ENCODE measurements at places on chromosomes 6 and 20.
A peak's percentile ranks its signal among the peaks of the same experiment; 100 is the strongest.

GRCh38 chr6:42162384-42162783 lies 10.8 kb upstream of the GUCA1A start:
- DNase-seq: no peak

GRCh38 chr6:139416146-139416545 lies 41.7 kb upstream of the CITED2 start:
- no peak for DNase-seq

DNA sequence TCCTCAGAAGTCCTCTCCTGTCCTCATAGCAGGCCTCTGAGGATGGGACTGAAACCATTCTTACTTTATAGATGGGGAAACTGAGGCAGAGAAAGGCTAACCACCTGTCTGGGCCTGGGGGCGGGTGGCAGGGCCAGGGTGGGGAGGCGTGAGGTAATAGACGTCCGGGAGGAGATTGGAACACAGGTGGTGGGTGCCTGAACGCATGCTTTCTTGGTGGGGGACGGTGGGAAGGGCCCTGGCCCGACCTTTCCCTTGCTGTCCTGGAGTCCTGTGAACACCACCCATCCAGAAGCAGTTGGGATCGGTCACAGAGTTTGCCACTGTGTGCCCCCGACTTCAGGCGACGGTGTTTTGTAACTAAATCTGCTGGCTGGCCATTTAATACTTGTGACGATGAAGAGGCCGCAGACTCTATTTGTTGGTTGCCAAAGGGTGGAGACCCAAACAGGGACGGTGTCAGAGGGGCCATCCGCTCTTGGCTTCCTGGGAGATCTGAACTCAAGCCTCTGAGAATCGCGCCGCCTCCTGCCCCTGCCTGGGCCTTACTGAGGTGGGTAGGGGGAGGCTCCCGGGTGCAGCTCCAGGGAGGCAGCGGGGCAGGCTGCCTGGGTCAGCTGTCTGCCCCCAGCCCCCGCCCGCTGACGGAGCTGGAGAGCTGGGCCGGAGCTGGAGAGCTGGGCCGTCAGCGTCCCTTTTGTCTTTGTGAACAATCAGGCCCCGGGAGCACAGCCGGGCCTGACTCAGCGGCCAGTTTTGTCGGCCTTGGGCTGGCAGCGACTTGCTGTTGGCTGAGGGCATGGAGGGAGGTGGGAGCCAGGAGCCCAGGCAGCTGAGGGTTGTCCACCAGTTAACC lies 4.1 kb downstream of the RBM38 start:
- no peak for DNase-seq

DNA sequence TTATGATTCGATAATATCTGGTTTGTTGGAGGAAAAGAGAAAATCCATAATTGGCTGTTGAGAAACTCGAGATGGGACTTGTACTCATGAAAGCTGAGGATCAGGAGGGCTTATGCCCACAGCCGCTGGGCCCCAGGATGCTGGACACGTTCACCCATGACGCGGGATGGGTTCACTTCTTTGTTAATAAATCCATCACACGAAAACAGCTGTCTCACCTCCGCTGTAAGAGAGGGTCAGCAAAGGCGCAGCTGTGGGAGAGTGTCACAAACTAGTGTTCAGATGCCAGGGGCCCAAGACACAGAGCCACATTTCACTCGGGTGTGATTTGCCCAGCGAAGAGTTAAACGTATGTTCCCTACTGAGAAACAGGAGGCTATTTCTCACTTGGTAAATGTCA lies 315.1 kb downstream of the THBS2 start:
- no peak for DNase-seq

GRCh38 chr6:166419717-166420116 lies 37.0 kb upstream of the MPC1 start:
- DNase-seq: no peak

DNA sequence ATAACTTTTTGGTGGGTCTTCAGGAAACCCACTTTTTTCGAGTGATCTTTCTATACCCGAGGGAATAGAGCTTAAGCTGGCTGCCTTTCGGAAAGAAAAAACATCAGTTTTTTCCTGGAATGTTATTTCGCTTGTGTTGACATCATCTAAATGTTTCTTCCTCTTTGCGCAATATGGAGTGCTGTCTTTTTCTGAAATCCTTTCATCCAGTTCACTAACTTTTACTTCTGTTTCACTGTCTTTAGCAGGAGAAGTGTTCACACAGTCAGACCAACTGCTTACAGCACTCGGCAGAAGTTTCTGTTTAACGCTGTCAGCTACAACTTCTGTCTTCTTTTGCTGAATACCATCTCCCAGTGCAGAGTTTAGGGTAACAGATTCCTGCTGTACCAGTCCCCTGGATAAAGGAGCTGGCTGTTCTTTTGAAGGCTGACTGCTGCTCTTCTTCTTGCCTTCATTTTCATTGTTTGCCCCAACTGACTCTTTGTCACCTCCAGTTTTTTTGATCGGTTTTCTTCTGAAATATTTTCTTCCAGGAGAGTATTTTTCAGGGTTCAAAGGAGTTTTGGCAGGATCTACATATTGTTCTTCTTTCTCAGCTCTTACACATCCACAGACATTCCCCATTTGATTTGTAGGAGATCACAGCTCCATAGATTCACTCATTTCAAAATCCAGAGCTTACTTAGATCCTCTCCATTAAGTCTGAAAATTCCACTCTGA lies 50.0 kb upstream of the DST start:
- peak; percentile 47 for DNase-seq

GRCh38 chr6:90413867-90414266 lies 117.2 kb upstream of the BACH2 start:
- DNase-seq: peak; percentile 14

GRCh38 chr6:160692369-160692959 lies 9.6 kb upstream of the PLG start:
- no peak for DNase-seq

DNA sequence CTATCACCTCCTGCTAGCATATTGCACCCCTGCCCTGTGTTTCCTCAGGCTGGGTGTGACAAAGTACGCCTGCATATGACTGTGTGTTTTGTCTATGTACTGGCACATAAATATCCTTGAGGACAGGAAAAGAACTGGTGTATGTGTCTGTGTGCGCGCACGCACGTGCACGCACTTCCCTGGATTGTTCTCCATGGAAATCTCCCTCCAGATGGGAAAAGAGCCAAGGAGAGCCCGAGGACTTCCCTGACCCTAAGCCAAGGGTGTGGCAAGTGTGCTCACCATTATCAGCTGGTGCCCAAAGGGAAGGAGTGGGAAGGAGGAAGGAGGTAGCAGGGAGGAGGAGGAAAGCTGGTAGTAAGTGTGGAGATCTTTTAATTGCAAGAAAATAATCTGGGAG lies 117.6 kb downstream of the HIVEP2 start:
- no peak for DNase-seq

DNA sequence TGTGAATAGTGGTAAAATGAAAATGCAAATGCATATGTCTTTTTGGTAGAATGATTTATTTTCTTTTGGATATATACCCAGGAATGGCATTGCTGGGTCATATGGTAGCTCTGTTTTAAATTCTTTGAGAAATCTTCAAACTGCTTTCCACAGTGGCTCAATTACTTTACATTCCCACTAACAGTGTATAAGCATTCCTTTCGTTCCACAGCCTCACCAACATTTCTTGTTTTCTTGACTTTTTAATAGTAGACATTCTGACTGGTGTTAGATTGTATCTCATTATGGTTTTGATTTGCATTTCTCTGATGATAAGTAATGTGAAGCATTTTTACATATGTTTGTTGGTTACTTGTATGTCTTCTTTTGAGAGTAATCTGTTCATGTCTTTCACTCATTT lies 144.0 kb downstream of the SIM1 start:
- no peak for DNase-seq

DNA sequence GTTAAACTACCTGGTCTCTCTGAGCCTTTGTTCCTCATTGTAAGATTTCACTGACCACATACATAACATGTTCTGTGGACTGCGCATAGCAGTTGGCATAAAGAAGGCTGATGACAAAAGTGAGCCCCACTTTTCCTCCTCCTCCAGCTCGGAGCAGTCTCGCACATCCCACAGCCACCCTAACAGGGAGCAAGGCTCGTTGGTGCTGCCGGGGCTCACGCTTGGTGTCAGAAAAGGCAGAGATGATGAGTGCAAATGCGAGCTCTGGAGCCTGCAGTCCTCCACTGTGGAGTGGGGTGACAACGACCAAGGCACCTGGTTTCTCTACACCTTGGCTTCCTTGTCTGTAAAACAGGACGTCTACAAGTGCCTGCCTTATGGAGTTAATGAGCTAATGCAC lies 9.7 kb downstream of the TGM3 start:
- no peak for DNase-seq

DNA sequence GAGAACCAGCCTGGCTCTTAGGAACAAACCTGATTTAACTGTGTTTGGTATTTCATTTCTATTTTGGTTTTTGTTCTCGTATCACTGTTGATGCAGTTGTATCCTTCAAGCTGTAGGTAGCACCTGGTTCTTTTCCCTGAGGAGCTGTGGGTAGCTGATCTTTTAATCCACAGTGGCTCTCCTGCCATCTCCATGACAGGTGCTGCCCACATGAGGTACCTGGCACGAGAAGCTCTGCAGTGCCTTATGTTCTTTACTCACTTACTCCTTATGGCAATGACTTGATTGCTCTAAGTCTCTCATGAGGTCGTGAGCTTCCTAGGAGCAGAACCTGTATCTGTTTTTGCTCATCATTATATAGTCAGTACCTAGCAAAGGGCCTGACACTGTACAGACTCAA lies 74.3 kb upstream of the EMILIN3 start:
- no peak for DNase-seq

DNA sequence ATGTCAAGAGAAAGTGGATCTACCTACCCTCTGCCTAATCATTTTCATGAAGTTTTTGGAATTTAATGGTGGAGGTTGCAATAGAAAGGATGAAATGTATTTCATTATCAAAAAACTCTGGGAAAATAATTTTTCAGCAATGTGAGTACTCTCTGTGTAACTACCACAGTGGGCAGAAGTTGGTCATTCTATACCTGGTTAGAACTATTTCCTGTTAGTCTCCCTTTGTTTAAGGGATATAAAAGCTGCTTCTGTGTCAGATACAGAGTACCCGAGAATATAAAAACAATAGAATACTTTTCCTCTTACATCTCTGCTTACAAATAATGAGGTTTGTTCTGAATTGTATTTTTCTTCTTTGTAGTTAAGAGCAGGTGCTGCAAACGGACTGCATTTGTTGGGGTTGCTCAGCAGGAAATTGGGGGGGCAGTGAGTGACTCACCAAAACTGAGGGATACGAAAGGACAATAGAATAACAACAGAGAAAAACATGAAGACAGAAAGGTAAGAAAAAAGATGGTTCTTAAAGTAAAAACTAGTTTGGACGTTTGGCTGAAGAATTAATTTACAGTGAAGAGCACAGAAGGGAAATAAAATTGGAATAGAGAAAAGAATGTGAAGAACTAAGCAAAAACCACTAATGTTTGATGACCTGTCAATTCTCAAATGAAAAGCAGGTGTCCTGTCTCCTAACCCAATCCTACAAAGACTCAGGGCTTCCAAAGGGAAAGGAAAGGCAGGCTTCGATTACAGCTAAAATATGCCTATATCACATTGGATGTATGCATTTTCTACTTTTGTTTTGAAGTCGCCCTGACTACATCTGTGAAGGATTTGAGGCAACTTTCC lies 703.1 kb downstream of the RFPL4B start:
- DNase-seq: peak; percentile 53

DNA sequence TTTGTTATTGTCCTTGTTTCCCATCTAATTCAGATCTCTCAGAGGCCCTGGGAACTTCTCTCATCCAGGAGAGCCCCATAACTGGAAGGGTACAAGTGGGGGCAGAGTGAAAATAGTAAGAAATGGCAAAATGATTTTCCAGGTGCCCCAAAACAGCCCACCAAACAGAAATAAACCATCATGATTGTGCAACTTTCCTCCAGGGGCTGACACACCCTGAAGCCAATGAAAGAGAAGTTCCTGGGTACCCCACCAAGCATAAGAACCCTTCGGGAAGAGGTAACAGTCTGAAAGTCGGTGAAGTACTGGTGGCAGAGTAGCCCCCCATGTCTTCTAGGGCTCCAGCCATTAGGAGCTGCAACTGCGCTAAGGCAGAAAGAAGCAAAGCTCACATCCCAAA lies 282.0 kb downstream of the PTPRT start:
- DNase-seq: no peak

- no peak for DNase-seq
Observed at GRCh38 chr6:30814146-30815040, 69.9 kb upstream of the DDR1 start.

GRCh38 chr6:63636518-63637021 lies 968 bp downstream of the PHF3 start:
- peak; percentile 48 for DNase-seq

- DNase-seq: no peak
Observed at GRCh38 chr6:139698526-139699176, 324.2 kb upstream of the CITED2 start.

DNA sequence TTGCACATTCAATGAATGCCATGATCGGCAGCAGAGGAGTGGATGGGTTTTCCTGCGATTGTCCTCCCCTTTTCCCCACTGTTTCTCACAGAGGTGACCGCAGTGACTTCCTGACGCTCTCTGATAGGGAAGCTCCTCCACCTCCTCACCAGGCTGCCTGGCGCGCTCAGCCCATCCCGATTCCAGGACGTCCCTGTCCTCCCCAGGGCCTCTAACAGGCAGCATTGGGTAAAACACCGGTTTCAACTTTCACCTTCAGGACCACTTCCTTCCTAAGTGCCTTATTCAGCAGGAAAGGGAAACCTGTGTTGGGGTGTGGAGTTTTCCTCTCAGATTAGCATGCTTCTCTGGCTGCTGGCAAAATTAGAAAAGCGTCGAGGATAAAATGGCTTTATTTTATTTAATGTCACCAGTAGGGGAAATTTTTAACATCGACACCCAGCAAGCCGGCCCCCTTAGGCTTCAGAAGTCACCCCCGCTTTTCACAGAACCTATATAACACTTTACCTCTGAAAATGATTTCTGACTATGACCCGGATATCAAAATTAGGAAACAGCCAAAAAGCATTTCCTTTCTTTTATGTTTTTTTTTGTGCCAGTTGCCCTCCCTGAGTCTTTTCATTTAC lies 570.4 kb upstream of the GJE1 start:
- DNase-seq: no peak

- DNase-seq: no peak
Observed at GRCh38 chr6:54291738-54292137, 16.5 kb upstream of the TINAG start.

DNA sequence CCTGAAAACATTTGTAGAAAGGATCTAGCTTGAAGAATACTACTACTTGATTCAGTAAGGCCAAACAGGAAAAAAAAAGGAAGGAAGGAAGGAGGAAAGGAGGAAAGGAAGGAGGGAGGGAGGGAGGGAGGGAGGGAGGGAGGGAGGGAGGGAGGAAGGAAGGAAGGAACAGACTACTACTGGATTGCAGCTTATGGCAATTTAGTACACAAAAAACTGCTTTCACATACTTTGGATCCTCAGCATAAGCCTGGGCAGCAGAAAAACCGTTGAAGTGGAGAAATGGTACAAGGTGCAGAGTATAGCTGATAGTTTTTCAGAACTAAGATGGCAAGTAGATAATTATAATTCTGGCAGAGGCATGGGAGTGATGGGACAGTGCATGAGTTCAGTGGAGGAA lies 201.6 kb downstream of the BTBD9 start:
- no peak for DNase-seq

- no peak for DNase-seq
Observed at GRCh38 chr20:16393836-16394235, 179.4 kb downstream of the KIF16B start.

All from muscle of arm (tissue), 14 donors.